ENCODE measurements at places on chromosomes 7 and 10.
A peak's percentile ranks its signal among the peaks of the same experiment; 100 is the strongest.

DNA sequence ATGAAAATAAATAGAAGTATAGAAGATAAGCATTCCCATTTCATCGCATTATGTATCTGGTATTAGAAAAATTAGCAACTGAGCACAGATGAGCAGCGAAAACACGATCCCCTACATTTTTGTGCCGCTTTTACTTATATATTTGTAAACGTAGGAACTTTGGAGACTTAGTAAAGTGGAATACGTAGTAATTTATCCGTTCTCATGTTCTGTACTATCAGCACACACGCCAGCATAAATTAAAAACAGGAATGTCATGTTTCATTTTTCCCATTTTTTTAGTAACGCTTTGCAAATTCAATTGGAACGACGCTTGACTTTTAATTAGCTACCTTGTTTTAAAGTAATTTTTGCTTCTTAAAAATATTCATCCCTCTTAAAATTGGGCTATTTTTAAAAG is 2.4 kb downstream of the ZNRF2 start:
- no peak for DNase-seq

- DNase-seq: no peak
These were observed 70.4 kb upstream of the CC2D2B start for GRCh38 chr10:95837356-95837776.

GRCh38 chr7:38409531-38409930 is 136.1 kb upstream of the TARP start:
- DNase-seq: no peak

- DNase-seq: no peak
These were observed 172.2 kb downstream of the SLIT1 start for GRCh38 chr10:97013568-97013967.

- DNase-seq: no peak
These were observed 65.8 kb upstream of the WNT16 start for GRCh38 chr7:121262969-121263368.

GRCh38 chr7:24082826-24083225 is 201.2 kb upstream of the NPY start:
- no peak for DNase-seq

GRCh38 chr10:109067031-109067430 is 856.3 kb downstream of the XPNPEP1 start:
- no peak for DNase-seq

DNA sequence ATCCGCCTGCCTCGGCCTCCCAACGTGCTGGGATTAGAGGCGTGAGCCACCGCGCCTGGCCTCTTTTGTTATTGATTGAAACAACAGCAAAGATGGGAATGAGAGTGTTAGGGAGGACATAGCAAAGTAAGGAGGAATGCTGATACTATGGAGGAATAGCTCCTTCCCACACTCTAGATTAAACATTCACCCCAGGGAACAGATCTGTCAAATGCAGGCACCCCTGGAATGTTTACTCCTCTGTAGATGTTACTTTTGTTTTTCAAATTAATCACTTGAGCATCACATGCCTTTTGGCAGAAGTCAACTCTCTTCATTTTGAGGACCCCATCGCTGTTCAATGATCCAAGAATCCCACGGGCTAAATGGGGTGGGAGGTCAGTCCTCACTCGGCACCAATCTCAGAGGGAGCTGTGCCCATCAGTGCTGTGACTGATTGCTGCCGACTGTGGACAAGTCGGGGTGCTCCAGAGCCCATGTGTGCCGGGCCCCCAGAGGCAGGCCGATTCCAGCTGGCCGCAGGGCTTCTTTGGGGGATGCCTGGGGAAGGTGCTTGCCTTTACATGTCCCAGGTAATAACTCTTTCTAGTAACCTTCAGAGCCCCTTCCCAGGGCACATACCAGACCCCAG is 10.2 kb upstream of the COBL start:
- no peak for DNase-seq

- no peak for DNase-seq
These were observed 201.7 kb upstream of the FOXP2 start for GRCh38 chr7:114212721-114213429.

GRCh38 chr10:98620503-98620902 is 173.8 kb upstream of the HPS1 start:
- no peak for DNase-seq

DNA sequence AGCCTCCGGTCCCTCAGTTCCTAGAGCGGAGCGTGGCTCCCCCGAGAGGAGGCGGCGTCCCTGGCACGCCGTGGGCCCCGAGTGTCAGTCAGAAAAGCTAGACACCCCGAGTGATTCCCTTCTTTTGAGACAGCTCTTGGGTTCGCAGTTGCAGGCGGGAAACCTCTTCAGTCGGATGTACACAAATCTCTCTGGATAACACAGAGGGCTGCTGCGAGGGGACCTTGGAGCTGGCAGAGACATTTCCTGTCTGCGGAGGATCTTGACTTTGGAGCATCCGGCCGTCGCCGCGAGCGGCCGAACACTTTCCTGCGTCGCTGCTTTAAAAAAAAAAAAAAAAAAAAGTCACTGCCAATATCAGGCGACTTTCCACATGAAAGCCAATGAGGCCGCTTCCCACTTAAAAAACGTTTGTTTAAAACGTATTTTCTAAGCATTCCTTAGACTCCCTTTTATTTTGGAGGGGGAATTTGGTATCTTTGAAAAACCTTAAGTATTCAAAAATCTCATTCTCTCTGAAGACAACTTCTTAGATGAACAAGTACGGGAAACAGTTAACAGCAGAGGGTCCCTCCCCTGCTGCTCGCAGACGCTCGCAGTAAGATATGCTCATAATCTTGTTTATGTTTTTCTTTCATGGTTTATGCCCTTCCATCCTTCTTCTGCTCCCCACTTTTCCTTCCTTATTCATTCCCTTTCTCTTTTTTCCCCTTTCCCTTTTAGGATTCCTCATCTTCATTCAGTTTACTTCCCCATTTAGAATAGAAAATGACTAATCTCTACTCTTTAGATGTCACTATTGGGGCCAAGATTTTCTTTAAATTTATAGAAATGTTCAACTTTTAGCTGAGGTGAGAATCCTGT is 10.0 kb downstream of the HHEX start:
- peak; percentile 15 for DNase-seq

DNA sequence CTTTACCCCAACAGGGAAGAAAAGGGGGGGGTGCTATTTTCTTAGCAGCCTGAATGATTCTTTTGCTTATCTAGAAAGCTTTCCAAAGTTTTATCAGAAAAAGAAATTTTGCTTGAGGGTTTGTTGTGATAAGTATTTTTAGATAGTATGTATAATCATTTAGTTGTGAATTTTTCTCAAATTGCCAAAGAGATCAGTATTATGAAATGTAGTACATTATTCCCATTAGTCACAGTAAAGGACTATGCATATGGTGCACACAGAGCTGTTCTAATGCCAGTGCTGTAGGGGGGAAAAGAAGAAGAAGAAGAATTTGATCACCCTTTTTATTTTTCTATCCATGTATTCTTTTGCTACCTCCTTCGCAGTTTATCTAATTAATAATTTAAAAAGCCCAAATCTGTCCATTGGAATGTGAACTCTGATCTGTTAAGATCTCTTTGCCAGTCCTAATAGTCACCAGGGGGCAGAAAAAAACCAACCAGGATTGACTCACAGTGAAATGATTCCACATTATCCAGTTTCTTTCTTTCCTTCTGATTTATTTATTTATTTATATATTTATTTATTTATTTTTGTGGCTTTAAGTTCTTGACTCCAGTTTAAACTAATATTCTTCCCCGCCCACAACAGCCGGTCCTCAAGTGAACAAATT is 4.7 kb downstream of the RBM20 start:
- no peak for DNase-seq

DNA sequence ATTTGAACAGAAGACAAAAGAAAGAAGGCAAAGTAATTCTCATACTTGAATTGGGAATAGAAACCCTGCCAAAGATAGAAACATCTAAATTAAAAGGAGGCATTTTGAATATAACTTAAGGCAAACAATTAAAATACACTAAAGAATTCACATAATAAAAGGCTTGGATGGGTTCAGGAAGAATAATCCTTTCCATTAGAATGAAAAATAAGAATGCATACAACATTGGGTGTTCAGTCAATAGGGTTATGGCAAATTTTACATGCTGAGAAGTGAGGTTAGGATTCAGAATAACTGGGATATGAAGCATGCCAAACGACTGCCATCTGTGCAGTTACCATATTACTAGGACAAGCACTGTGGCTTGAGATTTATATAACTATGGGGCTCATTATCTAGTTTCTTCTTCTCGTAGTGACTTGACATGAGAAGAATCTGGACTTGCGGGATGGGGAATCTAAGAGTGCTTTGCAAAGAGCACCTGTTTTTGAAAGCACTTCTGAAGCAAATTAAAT is 326.5 kb downstream of the THSD7A start:
- no peak for DNase-seq

- DNase-seq: no peak
These were observed 1.9 kb upstream of the IFRD1 start for GRCh38 chr7:112448381-112448780.

DNA sequence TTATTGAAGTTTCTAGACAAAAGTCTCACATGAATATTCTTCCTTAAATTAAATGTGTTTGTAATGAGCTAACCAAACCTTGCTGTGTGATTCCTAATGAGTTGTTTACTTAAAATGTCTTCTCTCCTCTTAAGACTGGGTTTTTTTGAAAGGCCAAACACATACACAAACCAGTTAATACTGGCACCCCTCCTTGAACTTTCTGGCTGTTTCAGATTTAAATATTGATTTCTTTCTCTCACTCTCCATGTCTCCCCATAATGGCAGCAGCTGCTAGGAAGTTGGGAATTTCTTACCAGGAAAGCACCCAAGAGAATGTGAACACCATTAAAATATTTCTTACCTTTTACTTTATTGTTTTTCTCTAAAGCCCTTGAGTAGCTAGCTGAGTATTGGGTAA is 11.4 kb upstream of the PTN start:
- no peak for DNase-seq

DNA sequence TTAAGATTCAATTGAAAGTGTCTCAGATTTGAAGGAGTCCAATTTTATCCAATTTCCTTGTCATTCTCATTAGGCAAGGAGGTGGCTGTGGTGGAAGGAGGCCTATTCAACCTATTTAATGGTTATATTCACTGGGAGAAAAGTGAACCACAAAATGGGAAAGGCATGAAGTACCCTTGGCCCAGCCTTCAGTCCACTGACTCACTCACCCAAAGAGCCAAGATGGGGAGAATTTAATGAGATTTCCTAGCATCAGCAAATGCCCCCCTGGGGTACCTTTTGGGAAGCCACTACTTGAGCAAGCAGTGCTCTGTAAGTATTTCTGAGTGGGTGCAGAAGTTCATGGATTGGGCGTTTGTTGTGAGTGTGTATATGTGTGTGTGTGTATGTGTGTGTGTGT is 144.1 kb downstream of the NRP1 start:
- no peak for DNase-seq
